Daoy (cell line): ENCODE measurements at places on chromosomes 5 and 9.

DNA sequence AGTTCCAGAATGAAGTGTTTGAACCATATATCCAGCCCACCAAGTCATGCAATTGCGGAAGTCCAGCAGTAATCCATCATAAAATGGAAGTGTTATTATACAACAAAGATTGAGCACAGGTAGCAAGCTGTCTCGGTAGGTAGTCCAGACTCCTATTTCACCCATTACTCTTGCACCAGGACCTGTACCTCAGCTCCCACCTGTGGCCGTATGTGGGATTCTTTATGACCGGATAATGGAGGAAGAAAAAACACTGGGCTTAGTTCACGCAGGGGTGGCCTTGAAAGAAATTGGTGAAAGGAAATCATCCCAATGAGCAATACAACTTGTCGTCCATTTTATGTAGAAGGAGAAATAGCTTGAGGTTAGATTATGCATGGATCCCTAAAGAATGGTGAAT is 216.3 kb downstream of the ESM1 start:
- no peak for DNase-seq

DNA sequence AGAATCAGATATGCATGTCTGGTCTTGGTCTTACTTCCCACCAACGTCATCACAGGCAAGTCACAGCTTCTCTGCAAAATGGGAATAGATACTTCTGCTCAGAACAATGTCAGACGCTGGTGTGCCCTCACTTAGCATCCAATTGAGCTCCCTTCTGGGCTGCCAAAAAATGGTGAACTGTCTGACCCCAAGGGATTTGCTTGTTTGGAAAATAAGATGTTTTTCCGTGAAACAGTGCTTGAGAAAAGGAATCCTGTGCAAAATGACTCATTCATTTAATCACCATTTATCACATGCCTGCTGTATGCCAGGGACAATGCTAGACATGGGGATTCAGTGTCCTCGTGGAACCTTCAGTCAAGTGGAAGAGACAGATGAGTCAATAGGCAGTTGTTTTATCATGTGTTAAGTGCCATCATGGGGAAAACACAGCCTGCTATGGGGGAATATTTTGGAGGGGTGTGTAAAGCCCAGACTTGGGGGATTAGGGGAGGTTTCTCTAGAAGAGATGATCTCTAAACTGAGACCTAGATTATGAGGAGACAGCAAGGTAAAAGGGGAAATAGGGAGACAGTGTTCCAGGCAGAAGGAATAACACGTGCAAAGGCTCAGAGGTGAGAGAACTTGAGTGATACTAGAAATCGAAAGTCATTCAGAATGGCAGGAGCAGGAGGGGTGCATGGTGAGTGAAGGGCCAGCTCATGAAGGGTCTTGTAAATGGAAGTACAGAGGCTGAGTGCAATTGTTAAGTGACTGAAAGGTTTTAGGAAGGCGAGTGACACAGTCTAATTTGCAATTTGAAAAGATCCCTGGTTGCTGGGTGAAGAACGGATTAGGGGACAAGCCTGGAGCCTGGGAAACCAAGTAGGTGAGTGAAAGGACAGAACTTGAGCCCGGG is 3.9 kb downstream of the NIPAL4 start:
- DNase-seq, result peak; percentile 61

DNA sequence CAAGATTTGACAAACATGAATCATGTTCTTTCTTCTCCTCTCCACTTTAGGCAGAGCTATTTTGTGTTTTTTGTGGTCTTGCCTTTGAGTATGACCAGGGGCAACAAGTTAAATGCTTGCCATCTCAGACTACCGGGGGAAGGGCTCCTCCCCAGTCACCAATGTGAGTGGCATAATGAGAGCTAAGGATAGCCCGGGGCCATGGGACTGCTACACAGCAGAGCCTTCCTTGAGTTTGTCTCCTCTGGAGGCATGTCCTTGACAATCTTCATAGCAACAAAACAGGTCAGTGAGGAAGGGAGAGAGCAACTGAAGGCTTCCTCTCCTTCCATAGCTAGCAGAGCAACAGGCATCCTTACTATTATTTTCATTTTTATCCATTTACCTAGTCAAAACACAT is 299.3 kb downstream of the ENC1 start:
- DNase-seq, result no peak

DNA sequence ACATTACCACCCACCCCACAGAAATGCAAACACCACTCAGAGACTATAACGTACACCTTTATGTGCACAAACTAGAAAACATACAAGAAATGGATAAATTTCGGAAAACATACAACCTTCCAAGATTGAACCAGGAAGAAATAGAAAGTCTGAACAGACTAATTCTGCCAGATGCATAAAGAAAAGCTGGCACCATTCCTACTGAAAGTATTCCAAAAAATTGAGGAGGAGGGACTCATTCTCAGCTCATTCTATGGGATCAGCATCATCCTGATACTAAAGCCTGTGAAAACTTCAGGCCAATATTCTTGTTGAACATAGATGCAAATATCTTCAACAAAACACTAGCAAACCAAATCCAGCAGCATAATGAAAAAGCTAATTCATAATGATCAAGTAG is 115.1 kb upstream of the CD180 start:
- DNase-seq, result no peak

DNA sequence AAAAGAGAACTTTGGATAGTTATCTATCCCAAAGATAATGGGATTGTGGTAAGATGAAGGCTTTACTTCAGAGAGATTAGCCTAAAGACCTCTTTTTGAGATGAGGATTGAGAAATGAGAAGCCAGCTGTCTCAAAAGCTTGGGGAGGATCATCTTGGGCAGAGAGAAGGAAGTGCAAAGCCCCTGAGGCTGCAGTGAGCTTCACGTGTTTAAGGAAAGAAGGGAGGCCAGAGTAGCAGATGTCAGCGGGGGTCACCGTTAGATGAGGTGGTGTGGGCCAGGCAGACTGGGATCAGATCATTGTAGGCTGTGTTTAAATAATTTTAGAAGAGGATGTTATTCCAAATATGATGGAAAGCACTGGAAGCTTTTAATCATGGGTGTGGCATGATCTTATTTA is 270.1 kb downstream of the ARHGEF28 start:
- DNase-seq, result no peak

GRCh38 chr9:4397917-4398316 is 92.4 kb upstream of the SLC1A1 start:
- peak; percentile 19 for DNase-seq

- no peak for DNase-seq
Observed at GRCh38 chr9:110065532-110065931, 142.4 kb downstream of the C9orf152 start.

GRCh38 chr5:88279584-88279983 is 10.9 kb upstream of the TMEM161B start:
- no peak for DNase-seq
